ENCODE measurements at places on chromosomes 1 and 21.

- no peak for DNase-seq
These were observed 8.5 kb downstream of the CRP start for GRCh38 chr1:159705904-159706256.

GRCh38 chr1:44275991-44276405 lies 62.7 kb downstream of the DMAP1 start:
- DNase-seq: no peak

DNA sequence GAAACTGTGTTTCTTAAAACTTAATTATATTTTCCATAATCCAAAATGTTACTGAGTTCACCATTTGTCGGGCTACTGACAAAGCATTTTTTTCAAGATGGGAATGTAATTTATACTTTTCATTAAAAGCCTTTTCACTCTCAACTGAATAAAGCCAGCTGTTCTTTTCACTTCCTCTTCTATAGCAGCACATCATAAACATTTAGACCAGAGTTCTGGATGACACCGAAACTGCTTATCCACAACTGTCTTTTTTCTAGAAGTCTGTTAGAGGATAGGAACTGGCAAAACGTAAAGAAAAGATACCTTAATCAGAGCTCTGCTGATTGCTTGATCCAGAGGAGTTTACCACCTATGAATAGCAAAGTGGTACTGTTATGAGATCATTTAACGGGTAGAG lies 594.7 kb downstream of the ADGRL2 start:
- DNase-seq: no peak

DNA sequence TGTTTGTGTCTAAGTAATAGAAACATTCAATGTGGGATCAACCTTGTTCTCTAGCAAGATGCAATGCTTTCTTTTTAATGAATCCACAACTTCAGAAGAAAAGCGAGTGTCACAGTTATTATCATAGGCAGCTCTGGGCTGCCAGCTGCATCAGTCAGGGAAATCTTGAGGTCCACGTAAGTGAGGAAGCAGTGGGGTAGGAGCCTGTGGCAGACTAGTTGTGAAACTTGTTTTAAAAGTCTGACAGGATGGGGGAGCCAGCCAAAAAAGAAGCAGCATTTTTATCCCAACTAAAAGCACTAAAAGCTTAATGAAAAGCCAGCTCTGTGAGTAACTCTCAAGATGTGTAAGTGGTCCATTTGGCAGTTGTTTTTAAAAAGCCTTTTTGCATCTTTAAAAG lies 113.1 kb downstream of the ZNF326 start:
- DNase-seq: no peak

DNA sequence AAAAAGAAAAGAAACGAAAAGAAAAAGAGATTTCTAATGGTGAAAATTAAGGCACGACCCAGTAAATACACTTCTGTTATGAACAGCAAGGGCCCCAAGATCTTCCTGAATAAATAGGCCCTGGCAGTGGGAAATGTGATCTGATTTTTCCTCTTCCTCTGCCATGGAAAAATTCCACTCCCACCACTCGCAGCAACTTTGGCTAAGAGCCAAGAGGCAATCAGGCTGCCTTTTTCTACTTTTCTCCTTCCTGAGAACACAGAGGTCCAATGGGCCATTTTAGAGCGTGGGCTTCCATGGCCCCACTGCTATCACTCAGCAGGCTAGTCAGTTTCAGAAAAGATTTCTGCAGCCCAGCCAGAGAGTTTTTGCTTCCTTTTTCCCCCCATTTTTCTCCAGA lies 33.7 kb upstream of the AK4 start:
- DNase-seq: no peak

DNA sequence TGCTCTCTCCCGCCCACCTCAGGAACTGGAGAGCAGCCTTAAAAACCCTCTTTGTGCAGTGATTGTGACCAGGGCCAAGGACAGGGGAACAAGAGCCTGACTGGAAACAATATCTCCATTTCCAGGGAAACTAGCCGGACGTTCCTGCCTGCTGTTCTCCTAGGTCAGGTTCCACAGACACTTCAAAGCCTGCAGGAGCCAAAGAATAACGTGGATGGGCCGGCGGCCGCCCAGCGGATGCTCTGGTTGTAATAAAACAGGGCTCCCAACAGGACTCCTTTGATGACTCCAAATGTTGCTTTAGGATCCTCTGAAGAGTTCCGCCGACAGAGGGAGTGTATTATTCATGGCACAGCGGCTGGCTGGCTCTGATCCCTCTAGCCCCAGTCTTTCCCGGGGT lies 162.2 kb downstream of the PLXNA2 start:
- no peak for DNase-seq

DNA sequence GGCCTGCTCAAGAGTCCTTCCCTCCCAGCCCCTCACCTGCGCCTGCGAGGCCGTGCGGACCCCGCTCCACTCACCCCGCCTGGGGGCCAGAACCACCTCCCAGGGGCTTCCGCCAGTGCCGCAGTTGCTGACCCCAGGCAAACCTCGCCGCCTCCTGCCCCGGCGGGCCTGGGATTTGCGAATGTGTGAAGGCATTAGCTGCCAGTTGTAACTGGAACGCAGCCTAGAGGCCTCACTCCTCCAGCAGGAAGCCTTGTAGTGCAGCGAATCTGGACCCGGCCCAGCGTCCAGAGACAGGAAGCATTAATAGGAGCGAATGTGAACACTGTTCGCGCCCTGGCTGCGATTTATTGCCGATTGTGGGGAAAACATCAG lies 140.9 kb upstream of the ARHGEF16 start:
- DNase-seq: peak; percentile 96

DNA sequence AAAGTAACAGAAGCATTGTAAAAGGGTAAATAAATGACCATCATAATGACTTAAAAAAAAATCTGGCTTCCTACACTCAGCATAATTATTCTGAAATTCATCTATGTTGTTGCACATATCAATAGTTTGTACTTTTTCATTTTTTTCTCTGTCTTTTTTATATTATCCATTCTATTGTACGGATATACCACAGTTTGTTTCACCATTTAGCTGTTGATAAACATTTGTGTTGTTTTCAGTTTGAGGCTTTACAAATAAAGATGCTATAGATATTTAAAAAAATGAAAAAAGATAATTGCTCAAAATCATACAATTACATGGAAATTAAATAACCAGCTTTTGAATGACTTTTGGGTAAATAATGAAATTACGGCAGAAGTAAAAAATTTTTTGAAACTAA lies 31.9 kb downstream of the GPR88 start:
- no peak for DNase-seq

DNA sequence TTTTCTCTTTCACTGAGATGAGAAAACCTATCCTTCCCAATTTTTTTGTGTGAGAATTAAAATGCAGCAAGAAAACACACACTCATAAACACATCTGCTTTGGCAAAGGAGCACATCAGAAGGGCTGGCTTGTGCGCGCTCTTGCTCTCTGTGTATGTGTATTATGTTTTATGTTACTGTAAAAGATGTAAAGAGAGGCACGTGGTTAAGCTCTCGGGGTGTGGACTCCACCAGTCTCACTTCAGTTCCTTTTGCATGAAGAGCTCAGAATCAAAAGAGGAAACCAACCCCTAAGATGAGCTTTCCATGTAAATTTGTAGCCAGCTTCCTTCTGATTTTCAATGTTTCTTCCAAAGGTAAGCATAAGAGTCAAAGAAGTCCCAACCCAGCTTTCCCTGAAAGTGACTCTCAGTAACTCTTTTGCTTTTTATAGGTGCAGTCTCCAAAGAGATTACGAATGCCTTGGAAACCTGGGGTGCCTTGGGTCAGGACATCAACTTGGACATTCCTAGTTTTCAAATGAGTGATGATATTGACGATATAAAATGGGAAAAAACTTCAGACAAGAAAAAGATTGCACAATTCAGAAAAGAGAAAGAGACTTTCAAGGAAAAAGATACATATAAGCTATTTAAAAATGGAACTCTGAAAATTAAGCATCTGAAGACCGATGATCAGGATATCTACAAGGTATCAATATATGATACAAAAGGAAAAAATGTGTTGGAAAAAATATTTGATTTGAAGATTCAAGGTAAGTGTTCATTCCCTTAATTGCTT lies at the start of gene CD2:
CD2 (plus strand) TSS at position 233 of the 780 bp plus-strand sequence; CDS start at position 296, 63 bp downstream.
- no peak for DNase-seq

- DNase-seq: no peak
These were observed 119.2 kb downstream of the ITSN1 start for GRCh38 chr21:33761441-33762036.

DNA sequence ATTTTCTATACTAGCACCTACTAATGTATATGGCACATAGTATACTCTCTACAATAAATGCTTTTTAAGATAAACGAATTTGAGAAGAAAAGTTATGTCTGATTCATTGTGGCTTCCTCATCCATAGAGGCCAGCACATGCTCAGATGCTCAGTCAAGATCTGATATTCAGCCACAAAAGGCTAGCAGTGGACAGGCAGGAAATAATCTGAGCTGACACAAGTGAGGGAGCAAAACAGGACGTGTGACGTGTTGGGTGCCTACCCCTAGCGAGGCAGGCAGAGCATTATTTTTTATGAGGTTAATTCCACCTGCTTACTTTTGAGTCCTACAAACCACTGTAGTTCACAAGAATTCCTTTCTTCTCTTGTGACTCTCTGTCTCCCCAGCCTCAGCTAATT lies 550.9 kb downstream of the SMYD3 start:
- DNase-seq: no peak

DNA sequence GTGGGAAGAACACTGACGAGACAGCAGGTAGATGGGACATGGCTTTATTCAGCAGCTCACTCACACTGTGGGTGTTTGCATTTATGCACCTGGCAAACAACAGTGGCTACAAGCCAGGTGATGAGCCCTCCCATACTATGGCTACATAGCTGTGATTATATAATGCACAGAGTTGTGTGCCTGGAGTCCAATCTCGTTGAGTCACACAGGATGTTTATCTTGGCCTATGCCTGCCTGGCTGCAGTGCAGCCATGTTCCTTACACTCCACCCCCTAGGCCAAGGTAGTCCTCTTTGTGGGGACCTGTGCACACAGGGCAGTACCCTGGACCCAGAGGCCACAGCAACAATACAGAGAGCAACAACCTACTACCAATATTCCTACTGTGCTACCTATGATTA lies 1643.8 kb downstream of the MRPL39 start:
- no peak for DNase-seq

Measured in esophagus muscularis mucosa (tissue), 4 donors.